ENCODE measurements at places on chromosomes 5 and 9. TPM values are rescaled to one million over a fixed set of nuclear protein-coding genes. Genes with fewer than 3 reads are reported as not detected.

Gene ADAMTS2
- total RNA-seq, result 1.3 TPM

Gene CRB2
- total RNA-seq, result not detected

Gene ADAMTSL2
- total RNA-seq, result 5.5 TPM

Gene RNF183
- total RNA-seq, result 0.15 TPM

Gene PCDHA2
- 0.31 TPM for total RNA-seq

Gene PCDHA13
- 0.90 TPM for total RNA-seq

Gene SLC4A9
- 0.32 TPM for total RNA-seq

Gene KLF9
- 11.7 TPM for total RNA-seq

Gene GFRA3
- 2.6 TPM for total RNA-seq

Gene CENPH
- 1.1 TPM for total RNA-seq

Gene ACTBL2
- total RNA-seq, result 0.12 TPM

Gene VCAN
- total RNA-seq, result 12.2 TPM
